ENCODE measurements at places on chromosomes 11 and 22. TPM values are rescaled to one million over a fixed set of nuclear protein-coding genes. Genes with fewer than 3 reads are reported as not detected.

- DNase-seq, result no peak
These were observed 102.2 kb downstream of the FAM168A start for GRCh38 chr11:73495731-73496130.

- no peak for DNase-seq
These were observed 112.2 kb downstream of the CTTN start for GRCh38 chr11:70510571-70510970.

GRCh38 chr22:39453765-39454378 lies 2.9 kb upstream of the MGAT3 start:
- DNase-seq, result no peak

GRCh38 chr11:68966894-68967780 lies 13.6 kb downstream of the MRGPRD start:
- DNase-seq, result no peak

DNA sequence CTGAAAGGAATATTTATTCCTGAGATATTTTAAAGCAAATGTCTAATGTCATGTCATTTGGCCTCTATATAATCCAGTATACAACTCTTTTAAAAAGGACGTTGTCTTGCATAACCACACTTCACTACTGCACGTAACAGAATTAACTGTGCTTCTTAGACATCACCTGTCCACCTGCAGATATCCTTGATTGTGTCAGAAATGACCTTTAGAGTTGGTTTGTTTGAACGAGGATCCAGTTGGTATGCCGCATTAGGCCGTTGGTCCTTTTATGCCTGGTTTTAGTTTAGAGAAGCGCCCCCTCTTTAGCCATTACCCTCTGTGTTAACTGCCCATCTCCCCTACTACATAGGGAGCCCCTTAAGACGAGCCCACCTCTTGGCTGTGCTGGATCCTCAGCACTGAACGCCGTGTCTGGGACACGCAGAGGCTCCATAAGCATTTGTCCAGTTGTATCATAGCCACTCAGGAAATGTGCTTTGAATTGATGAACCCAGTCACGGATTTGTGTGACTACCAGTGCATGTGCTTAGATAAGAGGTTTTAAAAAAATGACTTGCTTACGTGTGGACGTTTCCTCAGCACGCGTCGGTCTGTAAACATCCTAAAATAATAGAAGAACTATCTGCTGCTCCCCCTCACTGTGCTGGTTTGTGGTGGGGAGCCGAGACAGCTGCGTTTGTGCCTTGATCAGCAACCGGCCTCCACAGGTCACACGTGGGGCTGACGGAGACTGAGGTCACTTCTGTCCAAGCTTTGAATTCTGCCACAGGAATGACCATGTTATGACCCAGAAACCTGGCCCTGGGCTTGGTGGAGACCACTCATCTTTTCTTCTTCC lies 4.0 kb downstream of the MICAL2 start:
- DNase-seq, result no peak

DNA sequence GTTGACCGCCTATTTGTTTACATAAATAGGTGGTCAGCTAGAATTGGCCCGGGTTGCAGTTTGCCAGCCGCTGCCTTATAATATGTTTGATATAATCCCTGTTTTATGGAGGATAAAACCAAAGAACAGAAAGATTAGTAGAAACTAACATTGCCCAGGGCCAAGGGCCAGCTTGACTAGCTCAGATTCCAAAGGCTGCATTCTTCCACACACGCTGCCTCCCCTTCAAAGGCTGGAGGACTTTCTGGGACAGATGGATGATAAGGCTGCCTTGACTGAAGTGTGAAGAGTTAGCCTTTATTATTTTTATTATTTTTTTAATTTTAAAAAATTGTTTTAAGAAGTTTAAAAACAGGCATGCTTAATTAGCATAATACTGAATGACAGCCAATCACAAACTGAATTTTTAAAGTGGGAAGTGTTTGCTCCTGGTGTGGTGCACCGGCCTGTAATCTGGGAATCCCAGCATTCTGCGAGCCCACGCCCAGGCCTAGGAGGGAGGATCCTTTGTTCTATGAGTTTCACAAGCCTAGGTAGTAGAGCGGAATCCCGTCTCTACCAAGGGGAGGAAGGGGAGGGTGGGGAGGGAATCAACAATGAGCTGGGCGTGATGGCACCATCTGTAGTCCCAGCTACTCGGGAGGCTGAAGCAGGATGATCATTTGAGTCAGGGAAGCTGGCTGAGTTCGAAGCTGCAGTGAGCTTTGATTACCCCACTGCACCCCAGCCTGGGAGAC lies 114.9 kb downstream of the NAV2 start:
- no peak for DNase-seq

DNA sequence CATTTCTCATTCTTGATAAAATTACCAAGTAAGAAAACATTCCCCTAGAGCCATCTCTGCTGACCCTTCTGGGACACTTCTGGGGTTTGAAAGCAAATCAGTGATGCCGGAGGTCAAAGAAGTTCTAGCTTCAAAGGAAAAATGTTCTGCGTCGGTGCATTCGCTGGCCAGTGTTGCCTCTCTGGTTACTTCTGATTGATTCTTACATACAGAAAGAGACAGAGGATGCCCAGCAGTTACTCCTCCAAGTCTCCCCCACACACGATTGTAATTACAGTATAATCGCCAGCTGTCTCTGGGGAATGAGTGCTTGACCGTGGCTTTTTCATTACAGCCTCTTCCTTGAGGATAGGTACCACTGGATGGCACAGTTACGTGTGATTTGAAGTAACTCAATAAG lies 150.9 kb downstream of the SNX19 start:
- DNase-seq, result no peak

The VPS37C gene
- total RNA-seq, result 25.4 TPM

The C11orf42 gene
- total RNA-seq, result not detected

The ACRV1 gene
- not detected for total RNA-seq

The MPEG1 gene
- 15.6 TPM for total RNA-seq

The DDIAS gene
- total RNA-seq, result 0.71 TPM

The PAX6 gene
- not detected for total RNA-seq

The PSMD13 gene
- 118 TPM for total RNA-seq

The AIFM3 gene
- 1.9 TPM for total RNA-seq

The LGALS12 gene
- total RNA-seq, result not detected

The E2F8 gene
- total RNA-seq, result 0.16 TPM

The SAA4 gene
- total RNA-seq, result not detected

The TCIRG1 gene
- 147 TPM for total RNA-seq

The MS4A6E gene
- total RNA-seq, result 1.2 TPM

The LDLRAD3 gene
- 23.4 TPM for total RNA-seq

The GSTT2 gene
- total RNA-seq, result not detected

Measured in sigmoid colon (tissue), 7 donors.